ENCODE measurements at places on chromosomes 1 and 21.

DNA sequence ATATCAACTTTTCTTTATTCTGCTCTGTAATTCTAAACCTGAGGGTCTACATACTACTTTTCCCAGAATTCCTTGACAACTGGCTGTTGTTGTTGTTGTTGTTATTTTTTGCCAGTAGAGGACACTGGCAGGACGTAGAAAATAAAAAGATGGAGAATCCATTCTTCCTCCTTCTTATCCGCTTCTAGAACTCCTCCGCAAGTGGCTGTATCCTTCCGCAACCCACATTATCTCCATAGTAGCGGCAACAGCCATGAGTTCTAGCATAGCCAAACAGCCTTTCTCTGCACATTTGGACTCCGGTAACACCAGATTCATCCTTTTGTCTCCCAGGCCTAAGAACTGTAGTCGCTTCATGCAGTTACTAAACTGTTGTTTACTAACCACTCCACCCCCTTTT is 91.1 kb upstream of the CACHD1 start:
- no peak for DNase-seq

DNA sequence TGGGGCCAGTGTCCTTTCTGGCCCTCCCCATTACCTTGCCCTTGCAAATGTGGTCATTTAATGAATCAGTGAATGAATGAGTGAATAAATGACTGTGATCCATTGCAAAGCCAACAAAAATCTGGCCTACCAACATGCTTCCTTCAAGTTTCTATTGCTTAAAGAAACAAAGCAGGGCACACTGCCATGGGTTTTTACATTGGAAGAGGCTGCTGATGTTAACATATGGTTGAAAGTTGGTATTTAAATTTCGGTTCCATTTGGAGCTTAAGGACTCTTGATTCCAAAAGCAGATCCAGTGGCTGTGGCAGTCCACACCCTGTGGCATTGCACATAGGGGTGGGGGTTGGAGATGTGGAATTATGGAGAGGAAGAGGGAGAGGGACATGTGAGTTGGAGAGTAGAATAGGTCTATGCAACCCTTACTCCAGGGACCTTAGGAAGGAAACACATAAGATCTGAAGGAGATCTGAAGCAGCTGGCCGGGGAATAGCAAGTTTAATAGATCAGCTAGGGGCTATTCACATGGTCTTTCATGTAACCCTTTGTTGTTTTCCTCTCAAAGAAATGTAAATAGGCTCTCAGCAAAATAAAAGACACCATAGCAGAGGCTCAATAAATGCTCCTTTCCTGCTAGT is 7.2 kb downstream of the ABCA4 start:
- no peak for DNase-seq

DNA sequence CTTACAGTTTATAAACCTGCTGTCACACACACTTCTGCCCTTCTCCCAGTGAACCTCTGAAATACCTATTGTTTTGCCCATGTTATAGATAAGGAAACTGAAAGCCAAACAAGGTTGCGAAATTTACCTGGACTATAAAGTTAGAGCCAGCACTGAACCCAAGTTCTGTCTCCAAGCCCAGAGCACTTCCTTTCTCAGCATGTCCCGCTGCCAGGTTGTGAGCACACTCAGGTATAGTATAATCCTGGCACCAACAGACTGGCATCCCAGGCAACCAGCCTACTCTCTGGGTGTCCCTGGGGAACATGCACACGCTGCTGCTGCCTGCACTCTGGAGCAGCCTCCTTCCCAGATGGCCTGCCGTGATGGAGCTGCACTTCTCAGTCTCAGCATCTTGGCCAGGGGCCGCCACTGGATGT is 45.1 kb downstream of the PGBD5 start:
- DNase-seq, result peak; percentile 32

GRCh38 chr21:43267391-43268085 is 98.7 kb downstream of the CRYAA start:
- no peak for DNase-seq

- no peak for DNase-seq
Observed at GRCh38 chr1:178916448-178917174, 45.7 kb upstream of the ANGPTL1 start.

- no peak for DNase-seq
Observed at GRCh38 chr1:46480959-46481646, 8.5 kb upstream of the DMBX1 start.

GRCh38 chr1:9438431-9439073 is 100.7 kb upstream of the SLC25A33 start:
- peak; percentile 66 for DNase-seq

DNA sequence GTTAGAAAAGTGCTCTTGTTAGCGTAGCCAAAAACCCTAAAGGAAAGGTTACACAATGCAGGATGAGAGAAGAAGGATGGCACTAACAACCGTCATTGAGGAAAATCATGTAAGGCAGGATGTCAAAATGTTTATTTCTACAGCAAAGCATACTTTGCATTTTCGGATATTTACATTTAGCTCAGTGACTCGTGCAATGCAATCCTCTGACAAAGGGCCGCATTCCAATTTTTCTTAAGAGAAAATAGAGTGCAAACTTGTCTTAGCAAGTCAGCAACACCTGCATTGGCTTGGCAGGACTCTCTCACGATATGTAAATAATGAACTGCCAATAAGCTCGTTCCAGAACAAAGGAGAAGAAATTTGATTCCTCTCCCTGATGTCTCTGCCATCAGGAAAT is 33.3 kb downstream of the TIAM1 start:
- DNase-seq, result no peak

GRCh38 chr1:9025449-9025848 is 774 bp downstream of the SLC2A7 start:
- DNase-seq, result no peak

DNA sequence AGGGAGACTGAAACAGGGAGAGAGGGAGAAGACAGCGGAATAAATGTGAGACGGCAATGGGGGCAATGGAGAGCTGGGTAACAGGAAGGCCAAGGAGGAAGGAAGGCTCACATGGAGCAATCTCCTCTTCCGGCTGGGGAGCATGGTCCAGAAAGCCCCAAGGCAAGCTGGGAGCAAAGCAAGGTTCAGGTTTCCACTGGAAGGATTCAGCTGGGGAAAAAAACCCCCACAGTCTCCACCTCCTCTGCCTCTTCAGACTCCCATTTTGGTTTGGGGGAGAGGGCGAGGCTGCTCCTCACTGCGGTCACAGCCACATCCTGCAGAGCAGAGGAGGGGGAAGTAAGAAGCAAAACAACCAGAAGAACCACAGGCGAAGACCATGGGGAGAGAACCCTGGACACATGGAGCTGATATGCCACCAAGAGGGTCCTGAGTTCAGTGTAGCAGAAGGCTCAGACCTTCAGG is 650 bp downstream of the TNFAIP8L2 start:
- no peak for DNase-seq

GRCh38 chr1:7373876-7374562 is 397.1 kb upstream of the VAMP3 start:
- no peak for DNase-seq

- no peak for DNase-seq
Observed at GRCh38 chr1:186994897-186995296, 166.1 kb downstream of the PLA2G4A start.

DNA sequence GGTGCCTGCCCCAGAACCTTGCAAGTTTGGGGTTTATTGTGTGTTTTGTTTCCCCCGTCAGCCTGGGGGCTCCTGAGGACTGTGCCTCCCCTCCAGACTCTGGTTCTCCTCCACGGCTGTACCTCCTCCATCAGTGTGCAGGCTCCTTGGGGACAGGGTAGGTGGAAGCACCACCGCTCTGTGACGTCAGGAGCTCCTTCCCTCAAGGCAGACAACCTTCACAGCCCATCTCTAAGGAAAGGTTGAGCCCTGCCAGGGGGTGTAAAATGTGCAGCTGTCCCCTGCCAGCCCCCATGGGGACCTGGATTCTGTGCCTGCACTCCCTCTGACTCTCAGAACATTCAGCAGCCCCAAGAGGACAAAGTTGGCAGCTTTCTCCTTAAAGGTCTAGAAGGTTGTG is 465 bp upstream of the HSPB7 start:
- DNase-seq, result no peak

- no peak for DNase-seq
Observed at GRCh38 chr1:161705537-161705936, 1.5 kb upstream of the FCRLA start.

GRCh38 chr1:234143681-234144080 is 229.6 kb upstream of the COA6 start:
- no peak for DNase-seq

- no peak for DNase-seq
Observed at GRCh38 chr21:27371115-27371974, 404.5 kb upstream of the ADAMTS5 start.

DNA sequence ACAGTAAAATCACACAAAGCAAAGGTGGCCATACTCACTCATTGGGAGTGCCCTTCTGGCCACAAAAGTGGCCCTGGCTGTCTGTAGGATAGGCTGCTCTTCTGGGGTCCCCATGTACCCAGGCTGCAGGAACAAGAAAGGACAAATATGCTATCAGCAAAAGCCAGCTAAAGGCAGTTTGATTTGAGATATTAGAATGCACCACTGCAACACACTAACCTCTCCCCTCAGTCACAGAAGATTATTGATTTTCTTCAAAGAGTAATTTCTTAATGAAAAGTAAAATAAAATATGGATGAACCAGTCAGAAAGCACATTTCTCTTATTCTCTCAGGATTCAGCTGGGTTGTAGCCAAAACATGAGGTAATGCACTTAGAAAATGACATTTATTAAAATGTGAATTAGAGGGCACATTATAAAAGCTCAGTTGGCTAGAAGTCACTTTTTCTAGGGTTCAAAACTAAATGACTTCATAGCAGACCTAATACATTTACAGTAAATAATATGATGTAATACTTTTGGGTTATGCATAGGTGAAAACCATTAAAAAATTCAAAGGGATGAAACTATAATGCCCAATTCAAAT is 140.8 kb downstream of the LHX8 start:
- no peak for DNase-seq

DNA sequence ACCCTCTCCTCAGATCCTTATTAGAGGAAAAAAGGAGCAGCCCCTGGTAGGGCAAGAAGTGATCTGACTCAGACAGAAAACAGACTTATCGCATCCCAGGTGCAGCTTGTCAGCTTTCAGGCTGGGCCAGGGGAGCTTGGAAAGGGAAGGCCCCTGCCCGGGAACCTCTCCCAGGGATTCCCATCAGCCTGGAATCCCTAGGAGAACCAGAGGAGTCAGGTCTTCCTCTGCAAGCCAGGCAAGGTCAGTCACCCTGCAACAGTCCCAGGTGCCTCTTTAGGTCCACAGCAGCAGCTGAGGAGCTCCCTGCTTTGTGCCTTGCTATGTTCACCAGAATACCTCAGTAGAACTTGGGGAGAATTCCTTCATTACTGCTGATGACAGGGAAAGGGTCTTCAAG is 2.9 kb upstream of the PRAMEF12 start:
- no peak for DNase-seq

GRCh38 chr1:26820784-26821269 is 5.7 kb upstream of the ZDHHC18 start:
- no peak for DNase-seq

DNA sequence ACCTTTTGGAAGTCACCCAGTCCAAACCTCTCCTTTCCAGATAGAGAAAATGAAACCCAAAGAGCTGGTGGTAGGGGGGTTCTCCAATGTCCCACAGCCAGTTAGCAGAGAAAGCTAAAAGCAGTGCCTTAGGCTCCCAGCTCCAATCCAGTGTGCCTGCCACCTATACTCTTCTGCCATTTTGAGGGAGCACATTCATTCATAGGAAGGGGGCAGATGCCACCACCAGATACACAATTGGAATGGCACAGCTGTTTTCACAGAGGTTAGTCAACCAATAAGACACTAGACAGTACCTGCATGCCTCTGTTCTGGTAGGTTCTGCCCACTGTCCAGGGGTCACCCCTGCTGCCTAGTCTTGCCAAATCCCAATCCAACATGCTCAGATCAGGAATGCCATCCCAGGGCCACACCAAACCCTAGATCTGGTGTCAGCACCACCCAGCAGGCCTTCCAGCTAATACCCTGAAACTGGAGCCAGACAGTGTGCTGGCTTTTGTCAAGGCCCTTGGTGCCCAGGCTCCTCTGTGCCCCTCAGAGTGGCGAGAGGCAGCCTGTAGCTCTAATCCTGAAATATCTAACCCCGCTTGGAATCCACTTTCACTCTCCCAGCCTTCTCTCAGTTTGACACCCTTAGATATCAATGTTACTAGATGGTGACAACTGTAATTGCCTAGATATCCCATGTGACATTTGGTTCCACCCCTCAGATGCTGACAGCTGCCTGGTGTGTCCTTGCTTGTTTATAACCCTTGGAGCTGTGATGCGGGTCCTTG is 178.6 kb downstream of the TGFBR3 start:
- DNase-seq, result no peak

- DNase-seq, result no peak
Observed at GRCh38 chr1:29456685-29457435, 220.5 kb downstream of the PTPRU start.

DNA sequence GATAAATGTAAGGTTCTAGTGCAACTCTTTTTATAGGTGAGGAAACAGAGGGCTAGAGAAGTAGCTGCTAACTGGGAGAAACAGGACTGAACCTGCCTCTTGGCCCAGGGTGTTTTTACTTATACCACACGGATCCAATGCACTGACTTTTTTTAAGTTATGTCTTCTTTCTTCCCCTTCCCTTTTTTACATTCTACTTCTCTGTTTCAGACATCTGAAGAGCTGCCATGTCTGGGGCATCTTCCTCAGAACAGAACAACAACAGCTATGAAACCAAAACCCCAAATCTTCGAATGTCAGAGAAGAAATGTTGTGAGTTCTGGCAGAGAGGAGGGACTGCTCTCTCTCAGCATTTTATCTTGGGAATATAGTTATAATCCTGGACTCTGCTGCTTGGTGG is 1.4 kb downstream of the PFKFB2 start:
- no peak for DNase-seq

DNA sequence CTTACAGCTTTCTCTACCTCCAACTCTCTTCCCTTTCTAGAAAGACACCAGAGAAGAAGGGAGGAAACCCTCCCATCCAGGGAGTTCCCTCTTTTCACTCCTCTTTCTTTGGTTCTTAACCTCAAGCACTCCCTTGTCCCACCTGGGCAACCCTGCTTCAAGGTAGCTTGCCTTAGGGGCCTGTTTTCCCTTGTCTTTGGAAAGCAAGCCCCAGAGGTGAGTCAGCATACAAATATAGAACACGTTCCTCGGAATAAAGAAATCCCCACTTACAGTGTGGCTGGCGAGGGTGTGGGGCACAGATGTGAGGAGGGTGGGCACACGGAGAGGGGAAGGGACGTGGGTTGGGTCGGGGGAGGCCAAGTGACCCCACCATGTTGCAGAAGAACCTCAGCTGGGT is 26.1 kb upstream of the KCNE2 start:
- DNase-seq, result no peak

GRCh38 chr1:214446772-214447556 is 104.4 kb downstream of the PTPN14 start:
- DNase-seq, result no peak

DNA sequence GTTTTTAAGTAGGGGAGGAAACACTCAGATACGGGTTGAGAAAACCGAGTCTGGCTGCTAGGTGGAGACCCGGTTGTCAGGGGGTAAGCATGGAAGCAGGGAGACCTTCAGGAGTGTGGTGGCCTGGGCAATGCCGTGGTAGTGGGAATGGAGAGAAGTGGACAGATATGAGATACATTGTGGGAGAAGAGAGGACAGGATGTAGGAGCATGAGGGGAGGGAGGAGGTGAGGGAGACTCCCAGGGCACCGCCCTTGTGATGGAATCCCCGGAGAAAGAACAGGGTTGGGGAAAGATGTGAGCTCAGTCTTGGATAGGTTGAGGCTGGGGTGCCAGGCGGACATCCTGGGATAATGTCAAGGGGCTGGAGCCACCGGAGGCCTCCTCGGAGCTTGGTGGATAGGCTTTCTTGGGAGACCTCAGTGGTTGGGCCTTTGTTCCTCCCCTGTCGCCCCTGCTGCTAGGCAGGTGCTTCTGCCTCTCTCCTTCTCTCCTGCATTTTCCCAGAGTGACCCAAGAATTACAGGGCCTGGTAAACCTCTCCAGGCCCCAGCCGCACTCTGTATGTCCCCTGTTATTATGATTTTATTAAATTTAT is 21.3 kb downstream of the ZNF362 start:
- no peak for DNase-seq
